Melanocyte of skin (primary cell): ENCODE measurements at places on chromosomes 12 and 14. TPM values are rescaled to one million over a fixed set of nuclear protein-coding genes. Genes with fewer than 3 reads are reported as not detected.

Gene PLEKHG7
- not detected in 2 replicates for total RNA-seq

Gene CDCA3
- total RNA-seq: 16.9 and 18.2 TPM in 2 replicates

Gene TAS2R9
- total RNA-seq: 0.46 and 0.67 TPM in 2 replicates

Gene TMEM63C
- under 0.01 TPM in 1 of 2 replicates, not detected in the other for total RNA-seq

Gene DACT1
- 0.15 and 0.33 TPM in 2 replicates for total RNA-seq

Gene TOMM20L
- total RNA-seq: not detected in 2 replicates

Gene SENP1
- total RNA-seq: 29.0 and 29.3 TPM in 2 replicates

Gene SLC17A8
- not detected in 2 replicates for total RNA-seq

Gene ACOT4
- 4.8 and 5.5 TPM in 2 replicates for total RNA-seq

Gene C12orf54
- total RNA-seq: not detected in 2 replicates

Gene TMEM52B
- total RNA-seq: not detected in 2 replicates

Gene LALBA
- total RNA-seq: not detected in 2 replicates

Gene RNU7-1
- not detected in 2 replicates for total RNA-seq

Gene GUCY2C
- not detected in 2 replicates for total RNA-seq

Gene DPPA3
- not detected in 2 replicates for total RNA-seq

Gene TUNAR
- total RNA-seq: not detected in 2 replicates

Gene SDR9C7
- not detected in 2 replicates for total RNA-seq

Gene FBXW8
- total RNA-seq: 6.0 and 23.3 TPM in 2 replicates

Gene ADAM20
- 0.69 and 1.5 TPM in 2 replicates for total RNA-seq

Gene FAM90A1
- under 0.01 and 0.31 TPM in 2 replicates for total RNA-seq

Gene NR1H4
- not detected in 2 replicates for total RNA-seq

Gene LBHD2
- total RNA-seq: not detected in 2 replicates

Gene PRR4
- total RNA-seq: 1.4 and 3.3 TPM in 2 replicates

Gene CRACR2A
- total RNA-seq: 2.1 and 4.4 TPM in 2 replicates

Gene PPP1R36
- 1.3 and 2.5 TPM in 2 replicates for total RNA-seq

Gene ESPL1
- total RNA-seq: 12.6 and 21.6 TPM in 2 replicates

Gene RPGRIP1
- total RNA-seq: not detected in 2 replicates

Gene ADSS1
- total RNA-seq: 0.69 and 1.8 TPM in 2 replicates

Gene PLBD2
- 52.0 and 60.6 TPM in 2 replicates for total RNA-seq

Gene RAD9B
- 0.34 and 0.36 TPM in 2 replicates for total RNA-seq

Gene GRIN2B
- 0.15 and 0.33 TPM in 2 replicates for total RNA-seq

Gene TRMT5
- total RNA-seq: 6.2 and 15.6 TPM in 2 replicates

Gene SERPINA1
- total RNA-seq: 0.34 and 0.73 TPM in 2 replicates

Gene MFAP5
- total RNA-seq: 1.1 TPM in 1 of 2 replicates, not detected in the other

Gene NPFF
- not detected in 2 replicates for total RNA-seq

Gene LRRIQ1
- 0.62 and 0.67 TPM in 2 replicates for total RNA-seq

Gene SPTSSA
- total RNA-seq: 36.5 and 64.3 TPM in 2 replicates

Gene RASSF9
- total RNA-seq: not detected in 2 replicates

Gene MUCL1
- not detected in 2 replicates for total RNA-seq

Gene REP15
- 1.7 and 3.1 TPM in 2 replicates for total RNA-seq

Gene TBPL2
- not detected in 2 replicates for total RNA-seq

Gene GZMH
- not detected in 2 replicates for total RNA-seq

Gene CMTM5
- total RNA-seq: 0.69 and 2.5 TPM in 2 replicates
